Stimulated activated CD4-positive, alpha-beta T cell treated with anti-CD3 and anti-CD28 coated beads, Interleukin-1b, Interleukin-23, amount 100 ng/mL, for 1 hour (primary cell): ENCODE measurements at places on chromosomes 5 and 9.

GRCh38 chr9:130466537-130467217, 21.9 kb downstream of the ASS1 start:
- no peak for DNase-seq

- DNase-seq = no peak
These were observed 9.6 kb downstream of the TRIP13 start for GRCh38 chr5:902129-902916.

DNA sequence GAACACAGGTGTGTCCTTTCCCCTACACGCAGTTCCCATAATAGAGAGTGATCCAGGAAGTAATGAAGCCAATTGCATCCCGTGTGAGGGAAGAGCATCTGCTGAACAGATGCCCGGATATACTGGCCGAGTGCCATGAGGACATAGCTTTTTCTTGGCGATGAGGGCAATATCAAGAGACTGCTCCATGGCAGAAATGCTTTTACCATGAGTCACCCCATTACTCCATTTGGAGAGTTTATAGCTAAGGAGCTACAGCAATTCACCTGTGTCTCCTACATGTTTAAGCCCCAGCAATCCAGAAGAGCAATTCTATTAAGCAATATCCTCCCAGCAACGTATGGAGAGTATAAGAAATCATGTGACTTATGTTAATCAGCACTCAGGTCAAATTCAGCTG, 222.0 kb upstream of the KLF4 start:
- DNase-seq = no peak

GRCh38 chr5:149217803-149218155, 53.9 kb upstream of the AFAP1L1 start:
- DNase-seq = no peak

GRCh38 chr5:50702615-50703366, 36.4 kb downstream of the PARP8 start:
- no peak for DNase-seq

GRCh38 chr5:116600876-116601275, 26.3 kb upstream of the SEMA6A start:
- DNase-seq = no peak

DNA sequence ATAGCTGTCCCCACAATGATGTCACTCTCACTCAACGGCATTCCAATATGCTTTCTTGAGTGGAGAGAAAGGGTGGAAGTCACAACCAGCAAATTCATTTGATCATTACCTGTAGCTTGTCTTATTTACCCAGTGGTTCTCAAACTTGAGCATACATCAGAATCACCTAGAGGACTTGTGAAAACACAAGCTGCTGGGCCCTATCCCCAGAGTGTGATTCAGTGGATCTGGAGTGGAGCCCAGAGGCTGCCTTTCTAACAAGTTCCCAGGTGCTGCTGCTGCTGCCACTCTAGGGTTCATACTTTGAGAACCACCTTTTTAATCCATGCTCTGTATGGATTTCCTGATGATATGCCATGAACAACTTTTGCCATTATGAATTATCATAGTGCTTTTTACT, 94.7 kb downstream of the KLHL3 start:
- DNase-seq = no peak

GRCh38 chr5:153425914-153426313, 64.6 kb upstream of the GRIA1 start:
- DNase-seq = no peak

GRCh38 chr5:165630261-165630778, 2124.9 kb downstream of the MAT2B start:
- no peak for DNase-seq

DNA sequence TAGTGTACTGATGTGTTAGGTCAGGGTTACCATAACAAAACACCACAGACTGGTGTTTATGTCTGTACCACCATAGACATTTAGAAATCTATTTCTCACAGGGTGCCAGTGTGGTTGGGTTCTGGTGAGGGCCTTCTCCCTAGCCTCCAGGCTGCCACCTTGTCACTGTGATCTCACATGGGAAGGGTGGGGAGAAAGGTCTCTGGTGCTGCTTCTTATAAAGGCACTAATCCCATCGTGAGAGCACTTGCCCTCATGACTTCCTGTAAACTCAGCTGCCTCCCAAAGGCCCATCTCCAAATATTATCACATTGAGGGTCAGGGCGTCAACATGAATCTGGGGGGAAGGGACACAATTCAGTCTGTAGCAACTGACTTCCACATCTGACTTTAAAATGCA, 49.8 kb downstream of the PIK3R1 start:
- no peak for DNase-seq

GRCh38 chr5:91645347-91645746, 262.2 kb upstream of the ARRDC3 start:
- DNase-seq = no peak

- no peak for DNase-seq
These were observed 46.8 kb downstream of the SLC1A3 start for GRCh38 chr5:36653044-36653705.

DNA sequence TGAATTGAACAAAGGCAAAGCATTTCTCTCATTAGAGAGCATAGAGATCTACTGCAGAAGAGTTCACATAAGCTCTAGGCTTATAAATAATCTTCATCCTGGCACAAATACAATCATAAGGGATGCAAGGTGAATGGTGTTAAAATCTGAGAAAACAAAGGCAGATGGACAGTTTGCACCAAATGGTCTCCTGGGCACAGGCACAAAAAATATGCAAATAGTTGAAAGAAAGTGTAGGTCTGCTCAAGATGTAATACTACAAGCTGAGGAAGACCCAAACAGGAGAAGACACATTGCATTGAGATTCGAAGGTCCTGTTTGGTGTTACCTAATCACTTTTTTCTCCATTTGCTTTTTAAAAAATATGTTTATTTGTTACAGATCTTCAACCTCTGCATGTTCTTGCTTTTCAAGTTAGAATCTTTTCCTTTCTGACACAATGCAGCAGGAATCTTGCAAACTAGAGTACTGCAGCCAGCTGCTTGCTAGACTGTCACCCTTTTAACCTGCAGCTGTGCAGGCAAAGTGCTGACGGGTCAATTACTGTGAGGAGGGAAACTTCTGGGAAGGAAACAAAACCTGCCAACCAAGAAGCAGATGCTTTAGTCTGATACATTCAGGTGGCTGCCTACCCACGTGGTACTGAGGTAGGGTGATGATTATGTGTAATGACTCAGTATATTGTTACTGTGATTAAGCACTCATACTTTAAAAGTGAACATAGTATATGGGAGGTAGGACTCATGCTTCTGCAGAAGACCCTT, 1048.6 kb upstream of the SEMA6A start:
- no peak for DNase-seq

- no peak for DNase-seq
These were observed 433.0 kb downstream of the PDE4D start for GRCh38 chr5:59460368-59461153.

DNA sequence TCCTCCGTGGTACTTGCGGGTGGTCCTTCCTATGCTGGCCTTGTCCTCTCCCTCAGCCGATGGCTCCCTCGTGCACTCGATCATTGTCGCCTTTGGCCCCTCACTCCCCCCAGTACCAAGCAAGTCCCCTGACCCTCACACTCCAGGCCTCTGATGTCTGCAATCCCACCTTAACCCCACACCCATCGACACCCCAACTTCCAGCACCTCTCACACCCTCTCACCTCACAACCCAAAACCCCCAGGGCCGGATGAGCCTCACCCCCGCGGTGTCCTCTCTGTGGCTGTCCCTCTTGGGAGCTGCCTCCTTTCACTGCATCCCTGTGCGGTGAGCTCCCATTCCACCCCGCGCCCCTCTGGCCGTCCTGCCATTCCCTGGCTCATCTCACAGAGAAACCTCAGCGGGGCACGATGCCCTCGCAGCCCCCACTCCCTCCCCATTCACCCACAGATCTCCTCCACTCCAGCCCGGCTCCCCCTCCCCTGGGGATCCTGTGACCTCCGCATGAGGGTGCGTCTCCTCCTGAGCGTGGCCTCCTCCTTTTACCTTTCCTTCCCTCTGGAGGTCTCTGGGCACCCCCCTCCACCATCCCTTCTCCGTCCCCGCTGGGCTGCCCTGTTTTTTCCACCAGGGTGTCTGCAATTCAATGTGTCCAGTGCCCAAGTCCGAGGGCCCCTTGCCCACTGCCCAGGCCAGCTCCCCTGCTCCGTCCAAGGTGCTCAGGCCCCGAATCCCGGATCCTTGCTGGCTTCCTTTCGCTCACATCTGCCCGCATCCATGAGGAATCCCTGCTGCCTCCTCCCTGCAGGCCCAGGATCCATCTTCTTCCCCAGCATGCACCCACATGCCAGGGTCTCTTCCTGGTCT, 15.8 kb upstream of the RNU6ATAC start:
- DNase-seq = no peak

GRCh38 chr9:127130661-127131538, 8.5 kb upstream of the ANGPTL2 start:
- no peak for DNase-seq

GRCh38 chr9:34869390-34869789, 88.7 kb upstream of the PHF24 start:
- no peak for DNase-seq

DNA sequence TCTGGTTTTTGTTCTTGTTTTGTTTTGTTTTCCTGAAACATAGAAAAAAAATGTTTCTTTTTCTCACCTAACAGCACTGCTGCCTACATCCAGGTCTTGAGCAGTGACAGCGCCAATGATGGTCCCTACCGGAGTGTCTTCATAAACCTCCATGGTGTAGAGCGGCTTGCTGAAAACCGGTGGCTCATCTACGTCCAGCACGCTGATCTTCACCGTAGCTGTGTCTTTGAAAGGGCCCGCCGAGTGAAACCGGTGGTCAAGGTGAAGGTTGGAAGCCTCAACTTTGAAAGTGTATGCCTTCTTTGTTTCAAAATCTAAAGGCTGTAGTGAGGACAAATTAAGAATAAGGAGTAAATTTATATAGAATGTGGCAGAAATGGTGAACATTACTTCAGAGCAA, 1051.0 kb downstream of the CDH12 start:
- no peak for DNase-seq

DNA sequence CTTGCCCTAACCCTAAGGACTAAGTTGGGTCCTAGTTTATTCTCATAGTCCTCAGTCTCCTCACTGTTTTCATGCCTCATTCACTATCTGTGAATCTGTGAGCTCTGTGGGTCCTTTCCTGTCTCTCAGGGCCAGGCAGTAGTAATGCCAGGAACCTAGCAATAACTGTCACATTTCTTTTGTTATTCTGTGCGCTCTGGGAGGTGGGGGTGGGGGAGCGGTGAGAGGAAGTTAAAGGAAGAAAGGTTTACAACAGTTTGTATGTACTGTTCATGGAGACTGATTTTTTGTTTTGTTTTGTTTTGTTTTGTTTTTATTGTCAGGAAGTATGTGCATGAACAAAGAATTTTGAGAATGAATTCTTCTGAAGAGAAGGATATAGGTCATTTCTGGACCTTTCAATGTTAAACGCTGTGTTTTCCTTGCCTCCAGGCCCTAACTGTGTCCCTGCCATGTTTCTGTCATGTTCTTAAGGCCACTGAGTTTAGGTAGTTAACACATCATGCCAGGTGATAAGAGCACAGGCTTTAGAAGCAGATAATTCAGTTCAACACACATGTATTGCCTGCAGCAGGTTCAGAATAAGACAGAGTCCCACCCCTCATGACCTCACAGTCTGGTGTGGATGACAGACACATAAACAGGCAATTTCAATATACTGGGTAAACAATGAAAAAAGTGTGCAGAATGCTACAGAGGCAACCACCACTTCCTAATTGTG, 13.3 kb upstream of the FEM1C start:
- DNase-seq = no peak

GRCh38 chr9:87502391-87503221, 4.9 kb downstream of the DAPK1 start:
- DNase-seq = no peak

DNA sequence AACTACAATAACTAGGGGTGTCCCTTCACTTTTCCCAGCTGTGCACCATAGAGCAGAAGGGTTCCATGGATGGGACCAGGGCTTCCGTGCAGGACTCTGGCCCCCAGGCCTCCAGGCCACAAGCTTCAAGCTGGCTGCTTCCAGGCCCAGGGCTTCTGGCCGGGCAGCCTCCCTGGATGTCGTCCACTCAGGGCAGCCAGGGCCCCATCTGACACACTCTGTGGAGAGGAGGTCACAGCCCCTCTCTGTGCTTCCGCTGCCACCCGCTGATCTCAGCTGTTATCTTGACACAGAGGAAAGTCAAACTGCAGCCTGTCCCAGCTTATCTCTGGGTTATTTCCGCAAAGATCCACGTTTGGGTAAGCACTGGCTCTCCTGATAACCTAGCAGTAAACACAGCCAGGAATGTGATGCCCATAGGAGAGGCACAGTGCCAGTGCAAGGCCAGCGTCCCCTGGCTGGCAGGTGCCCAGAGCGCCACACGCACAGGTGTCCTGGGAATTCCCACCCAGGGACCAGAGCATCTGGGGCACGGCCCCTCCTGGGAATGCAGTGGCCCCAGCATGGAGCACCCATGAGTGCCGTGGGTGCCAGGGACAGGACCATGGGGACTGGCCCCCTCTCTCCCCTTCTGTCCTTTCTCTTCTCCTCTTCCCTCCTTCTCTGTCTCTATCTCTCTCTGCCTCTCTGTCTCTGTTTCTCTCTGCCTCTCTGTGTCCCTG, 15.6 kb upstream of the SLC6A19 start:
- DNase-seq = no peak

DNA sequence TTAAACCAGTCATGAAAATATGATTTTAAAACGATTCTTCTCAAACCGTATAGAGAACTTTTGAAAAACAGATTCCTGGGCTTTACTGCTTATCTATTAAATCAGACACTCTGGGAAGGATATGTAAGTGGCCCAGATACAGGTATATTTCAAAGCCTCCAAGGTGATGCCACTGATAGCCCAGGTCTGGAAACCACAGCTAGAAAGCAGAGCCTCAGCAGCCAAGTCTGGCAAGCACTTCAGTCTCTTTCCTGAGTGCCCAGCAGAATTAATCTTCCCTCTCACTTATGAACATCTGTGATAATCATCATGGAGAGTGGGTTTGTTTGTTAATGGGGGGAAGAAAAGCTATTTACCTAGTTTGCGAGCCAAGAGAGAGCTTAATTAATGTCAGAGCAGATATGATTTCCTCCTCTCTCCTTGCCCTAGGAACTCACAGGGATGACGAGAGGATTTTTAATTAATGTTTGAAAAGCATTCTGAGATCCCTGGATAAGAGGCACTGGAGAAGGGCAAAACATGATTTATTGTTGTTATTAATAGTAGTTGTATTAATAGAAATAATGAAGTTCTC, 368.4 kb downstream of the TLE1 start:
- DNase-seq = no peak

GRCh38 chr5:174118823-174119467, 73.4 kb downstream of the NSG2 start:
- no peak for DNase-seq

- no peak for DNase-seq
These were observed 95.2 kb downstream of the DEPDC1B start for GRCh38 chr5:60604771-60605170.

GRCh38 chr5:75734913-75735789, 17.9 kb upstream of the POC5 start:
- DNase-seq = no peak

DNA sequence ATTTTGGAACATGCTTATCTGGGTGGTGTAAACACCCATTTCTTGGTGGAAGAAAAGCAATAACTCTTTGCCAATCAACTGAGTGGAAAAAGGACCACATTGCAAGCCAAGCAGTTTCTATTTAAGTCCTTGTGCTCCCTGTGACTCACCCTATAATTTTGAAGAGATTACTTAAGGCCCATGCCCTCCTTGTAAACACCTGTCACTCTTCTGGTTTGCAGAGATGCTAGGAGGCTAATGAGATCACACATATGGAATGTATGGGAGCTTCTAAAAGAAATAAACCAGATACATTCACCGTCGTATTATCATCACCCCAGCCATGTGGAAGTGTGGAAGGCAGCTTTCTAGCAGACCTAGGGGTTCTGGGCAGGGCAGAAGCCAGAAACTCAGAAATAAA, 337.1 kb downstream of the GADD45G start:
- DNase-seq = no peak

GRCh38 chr9:82492274-82492673, 503.7 kb downstream of the SPATA31D1 start:
- no peak for DNase-seq
